Spleen (tissue), 13 donors: ENCODE measurements at places on chromosomes 13 and 19.

DNA sequence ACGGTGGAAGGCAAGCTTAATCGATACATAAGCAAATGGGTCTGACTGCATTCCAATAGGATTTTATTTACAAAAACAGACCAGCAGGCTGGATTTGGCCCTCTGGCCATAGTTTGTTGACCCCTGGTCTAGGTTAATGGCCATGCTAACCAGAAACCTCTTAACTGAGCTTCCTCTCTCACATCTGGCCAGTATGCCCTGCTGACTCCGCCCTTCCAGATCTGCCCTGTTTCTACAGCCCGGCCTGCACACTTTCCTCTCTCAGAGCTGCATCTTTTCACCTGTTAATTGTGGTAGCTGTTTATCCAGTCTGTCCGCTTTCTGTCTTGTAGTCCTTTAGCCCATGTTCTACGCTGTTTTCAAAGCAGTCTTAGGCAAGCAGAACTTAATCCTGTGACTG is 25.6 kb downstream of the EDNRB start:
- no peak overlapping the region for H3K27ac ChIP-seq
- no peaks in the 10 kb centered on the region for H3K27me3 ChIP-seq
- no peaks in the 10 kb centered on the region for H3K36me3 ChIP-seq

- peaks cover 96% of the 10 kb centered on the region for H3K4me1 ChIP-seq
- H3K36me3 ChIP-seq = no peaks in the 10 kb centered on the region
- no peak for DNase-seq
Observed at GRCh38 chr19:49565261-49565660, 15.1 kb downstream of the NOSIP start.

DNA sequence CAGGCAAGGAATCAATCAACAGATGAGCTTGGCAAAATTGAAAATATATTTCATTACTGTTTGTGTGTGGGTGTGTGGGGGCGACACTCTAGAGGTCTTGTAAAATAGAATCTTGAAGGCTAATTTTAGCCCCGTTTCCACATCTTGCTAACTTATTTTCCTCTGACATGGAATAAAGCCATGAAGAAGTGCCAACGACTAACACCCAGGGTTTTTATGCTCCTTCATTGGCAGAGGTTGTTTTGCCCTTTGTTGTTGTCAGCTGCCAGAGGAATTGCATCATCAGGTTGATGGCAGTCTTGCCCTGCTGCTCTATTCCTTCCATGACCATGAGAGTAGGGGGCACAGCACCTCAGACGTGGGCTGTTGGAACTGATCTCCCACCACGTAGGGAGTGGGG is 30.6 kb upstream of the FAM216B start:
- H3K27ac ChIP-seq = no peak overlapping the region
- no peak for DNase-seq
- H3K4me3 ChIP-seq = no peak overlapping the region
- H3K36me3 ChIP-seq = no peaks in the 10 kb centered on the region
- H3K4me1 ChIP-seq = no peaks in the 10 kb centered on the region

- H3K4me1 ChIP-seq = peaks cover 60% of the 10 kb centered on the region
- no peaks in the 10 kb centered on the region for H3K27me3 ChIP-seq
- H3K4me3 ChIP-seq = peak overlapping the region; percentile 97
- H3K27ac ChIP-seq = peak overlapping the region; percentile 99
- DNase-seq = peak; percentile 94
Observed at GRCh38 chr19:13149628-13150186, 468 bp downstream of the STX10 start.

DNA sequence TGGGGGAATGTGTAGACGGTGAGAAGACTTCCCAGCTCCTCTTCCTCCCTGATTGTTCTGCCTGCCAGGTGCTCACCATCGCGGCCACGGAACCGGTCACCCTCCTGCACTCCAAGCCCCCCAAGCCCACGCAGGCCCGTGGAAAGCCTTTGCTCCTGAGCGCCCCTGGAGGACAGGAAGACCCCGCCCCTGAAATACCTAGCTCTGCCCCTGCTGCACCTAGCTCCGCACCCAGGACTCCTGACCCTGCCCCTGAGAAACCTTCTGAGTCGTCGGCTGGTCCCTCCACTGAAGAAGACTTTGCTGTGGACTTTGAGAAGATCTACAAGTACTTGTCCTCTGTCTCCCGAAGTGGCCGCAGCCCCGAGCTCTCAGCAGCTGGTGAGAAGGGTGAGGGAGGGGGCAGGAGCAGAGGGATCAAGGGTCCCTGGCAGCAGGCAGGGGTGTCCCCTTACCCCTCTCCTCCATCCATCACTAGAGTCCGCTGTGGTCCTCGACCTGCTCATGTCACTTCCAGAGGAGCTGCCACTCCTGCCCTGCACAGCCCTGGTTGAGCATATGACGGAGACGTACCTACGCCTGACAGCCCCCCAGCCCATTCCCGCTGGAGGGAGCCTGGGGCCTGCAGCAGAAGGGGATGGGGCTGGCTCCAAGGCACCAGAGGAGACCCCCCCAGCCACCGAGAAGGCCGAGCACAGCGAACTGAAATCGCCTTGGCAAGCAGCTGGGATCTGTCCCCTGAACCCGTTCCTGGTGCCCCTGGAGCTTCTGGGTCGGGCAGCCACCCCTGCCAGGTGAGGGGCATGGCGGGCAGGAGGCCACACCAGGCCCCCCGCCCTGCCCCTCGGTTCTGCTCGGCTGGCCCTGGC is 2.1 kb downstream of the SNAPC2 start:
- peak; percentile 82 for DNase-seq
- peak overlapping the region; percentile 96 for H3K27ac ChIP-seq

DNA sequence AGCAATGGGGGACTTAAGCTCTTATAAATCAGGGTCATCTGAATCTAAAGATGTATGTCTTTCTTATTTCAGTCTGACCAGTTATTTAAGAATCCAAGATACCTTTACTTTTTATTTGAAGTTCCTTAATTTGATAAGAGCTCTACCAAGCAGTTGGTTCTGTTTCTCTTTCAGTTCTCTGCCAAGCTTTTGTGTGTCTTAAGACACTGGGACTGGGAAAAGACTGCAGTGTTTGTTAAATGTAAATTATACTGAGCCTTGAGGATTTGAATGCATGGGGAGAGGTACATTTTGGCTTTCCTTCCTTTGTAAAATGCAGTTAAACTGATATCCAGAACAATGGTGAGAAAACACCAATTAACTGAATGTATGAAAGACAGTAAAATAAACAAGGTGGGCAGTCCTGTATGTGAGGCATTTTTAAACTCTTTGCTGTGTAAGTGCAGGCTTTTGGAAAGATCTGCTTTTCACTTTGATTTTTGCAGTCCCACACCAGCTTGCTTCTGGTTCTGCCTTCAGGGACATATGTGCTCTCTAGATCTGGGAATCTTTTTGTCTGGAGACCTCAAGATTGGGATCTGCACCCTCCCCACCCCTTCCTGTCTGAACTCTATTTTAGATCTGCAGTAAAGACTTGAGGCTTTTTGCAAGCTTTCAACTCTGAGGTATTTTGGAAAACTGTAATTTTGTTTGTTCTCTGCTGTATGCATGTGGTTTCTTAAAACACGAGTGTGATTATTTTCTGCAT is 77.6 kb downstream of the LRCH1 start:
- H3K4me1 ChIP-seq = peaks cover 81% of the 10 kb centered on the region
- no peaks in the 10 kb centered on the region for H3K27me3 ChIP-seq
- DNase-seq = no peak
- H3K27ac ChIP-seq = peak overlapping the region; percentile 41
- H3K4me3 ChIP-seq = no peak overlapping the region
- no peaks in the 10 kb centered on the region for H3K36me3 ChIP-seq

DNA sequence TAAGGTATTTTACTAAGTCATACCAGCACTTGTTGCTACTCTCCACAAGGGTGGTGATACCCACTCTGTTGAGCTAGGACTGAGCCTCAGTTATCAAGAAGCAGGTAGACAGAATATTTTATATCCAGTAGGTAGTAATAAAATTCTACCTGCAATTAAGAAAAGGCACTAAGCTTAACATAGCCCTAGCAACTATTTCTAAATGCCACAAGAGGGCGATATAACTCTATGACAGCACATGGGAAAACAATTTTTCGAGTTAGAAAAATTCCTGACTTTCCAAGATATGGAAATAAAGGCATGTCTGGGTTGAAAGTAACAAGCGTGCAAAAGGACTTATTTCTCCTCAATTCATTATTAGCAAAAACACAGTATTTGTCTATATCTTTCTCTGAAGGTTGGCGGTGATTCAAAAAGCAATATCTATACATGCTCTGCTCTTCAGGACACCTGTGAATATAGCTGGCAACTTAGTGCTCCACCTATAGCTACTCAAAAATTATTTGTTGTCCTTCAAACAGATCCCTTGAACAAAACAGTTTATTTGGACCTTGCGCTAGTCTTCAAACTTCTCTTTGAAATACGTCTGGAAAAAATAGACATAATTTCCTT is 14.7 kb downstream of the CCDC169 start:
- H3K27ac ChIP-seq = no peak overlapping the region
- no peak for DNase-seq
- H3K27me3 ChIP-seq = no peaks in the 10 kb centered on the region
- no peaks in the 10 kb centered on the region for H3K36me3 ChIP-seq
- H3K4me3 ChIP-seq = no peak overlapping the region
